Neural crest cell (in vitro differentiated cells): ENCODE measurements at places on chromosomes 12 and 14. TPM values are rescaled to one million over a fixed set of nuclear protein-coding genes. Genes with fewer than 3 reads are reported as not detected.

The KIF26A gene
- 15.0 and 15.2 TPM in 2 replicates for total RNA-seq

DNA sequence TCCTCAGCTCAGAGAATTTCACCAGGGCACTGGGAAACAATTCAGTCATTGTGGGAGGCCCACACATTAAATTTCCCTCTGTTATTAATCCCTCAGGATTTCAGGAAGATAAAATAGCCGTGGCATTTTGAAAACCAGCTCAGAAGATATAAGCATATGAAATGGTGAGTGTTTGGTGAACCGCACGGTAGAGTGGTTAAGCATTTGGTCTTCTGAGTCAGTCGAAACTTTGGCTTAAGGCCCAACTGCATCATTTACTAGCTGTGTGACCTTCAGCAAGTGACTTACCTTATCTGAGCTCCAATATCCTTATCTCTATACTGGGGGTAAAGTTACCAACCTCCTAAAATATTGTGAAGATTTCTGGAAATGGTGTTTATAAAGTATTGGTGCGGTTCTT, 5.2 kb upstream of the VRK1 start:
- no peak for DNase-seq

DNA sequence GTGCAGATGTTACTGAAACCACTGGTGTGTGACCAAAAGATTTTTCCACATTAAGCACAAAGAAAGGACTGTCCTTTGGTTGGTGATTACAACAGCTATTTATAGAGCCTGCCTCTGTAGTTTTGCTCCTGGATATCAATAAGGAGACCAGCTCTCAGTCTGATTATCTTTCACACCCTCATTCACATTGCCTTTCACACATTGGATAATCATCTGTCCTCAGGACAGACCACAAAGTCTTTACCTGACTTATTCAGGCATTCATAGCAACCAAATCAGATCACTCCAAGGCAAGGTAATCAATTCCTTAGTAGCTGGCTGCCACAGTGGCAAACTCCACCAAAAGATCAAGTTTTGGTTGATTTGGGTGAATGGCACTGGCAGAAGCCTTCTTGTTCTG, 59.6 kb upstream of the CPSF6 start:
- no peak for DNase-seq

The RNF212B gene
- not detected in 2 replicates for total RNA-seq

The ZDHHC22 gene
- total RNA-seq: 5.6 and 5.9 TPM in 2 replicates

- no peak for DNase-seq
These were observed 40.0 kb downstream of the PEBP1 start for GRCh38 chr12:118175823-118176447.

The TMX1 gene
- 58.6 and 61.9 TPM in 2 replicates for total RNA-seq

- no peak for DNase-seq
These were observed 26.3 kb upstream of the KCNH3 start for GRCh38 chr12:49512546-49512945.

The CMTM5 gene
- total RNA-seq: 2.0 and 3.1 TPM in 2 replicates

DNA sequence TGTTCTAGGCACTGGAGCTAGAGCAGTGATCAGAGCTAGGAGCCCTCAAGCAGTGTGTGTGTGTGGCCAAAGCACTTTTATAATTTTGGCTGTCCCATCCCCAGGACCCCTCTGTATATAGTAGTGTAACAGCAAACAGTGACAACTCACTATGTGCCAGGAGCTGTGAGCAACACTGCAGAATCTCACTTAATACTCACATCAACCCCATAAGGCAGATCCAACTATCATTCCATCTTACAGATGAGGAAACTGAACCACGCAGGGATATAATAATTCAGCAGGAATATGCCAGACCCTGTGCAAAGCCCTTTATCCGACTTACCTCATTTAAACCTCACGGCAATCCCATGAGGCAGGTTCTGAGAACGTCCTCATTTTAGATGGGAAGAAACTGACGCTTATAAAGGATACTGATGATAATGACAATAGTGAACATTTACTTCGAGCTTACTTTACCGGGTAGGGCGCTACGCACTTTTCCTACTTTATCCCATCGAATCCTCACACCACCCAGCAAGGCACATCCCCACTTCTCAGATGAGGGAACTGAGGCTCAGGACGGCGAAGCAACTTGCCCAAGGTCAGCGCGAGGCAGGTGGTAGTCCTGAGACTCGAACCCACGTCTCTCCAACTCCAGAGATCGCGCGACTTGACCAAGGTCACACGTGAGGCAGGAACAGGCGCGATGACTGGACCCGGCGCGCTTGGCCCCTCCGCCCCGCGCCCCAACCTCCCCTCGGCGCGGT, 687 bp downstream of the RAB35 start:
- DNase-seq: peak; percentile 10

DNA sequence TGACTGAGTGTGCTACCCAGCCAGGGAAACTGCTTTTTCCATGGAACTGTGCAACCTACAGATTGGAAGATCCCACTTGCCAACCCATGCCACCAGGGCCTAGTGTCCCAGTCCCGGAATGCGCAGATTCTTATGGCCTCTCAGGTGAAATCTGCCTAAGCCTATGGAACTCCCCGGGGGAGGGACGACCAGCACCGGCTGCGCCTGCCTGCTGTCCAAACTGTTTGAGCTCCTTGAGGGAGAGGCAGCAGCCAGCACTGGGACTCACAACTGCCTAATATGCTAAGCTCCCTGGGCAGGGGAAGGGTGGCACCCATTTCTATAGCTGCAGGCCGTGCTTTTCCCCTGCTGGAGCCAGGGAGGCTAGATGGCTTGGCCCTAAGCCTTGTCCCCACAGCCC, 92.5 kb upstream of the GZMB start:
- DNase-seq: no peak

The PLCZ1 gene
- not detected in 2 replicates for total RNA-seq

The KLRK1 gene
- total RNA-seq: not detected in 2 replicates

The KRT71 gene
- not detected in 2 replicates for total RNA-seq

DNA sequence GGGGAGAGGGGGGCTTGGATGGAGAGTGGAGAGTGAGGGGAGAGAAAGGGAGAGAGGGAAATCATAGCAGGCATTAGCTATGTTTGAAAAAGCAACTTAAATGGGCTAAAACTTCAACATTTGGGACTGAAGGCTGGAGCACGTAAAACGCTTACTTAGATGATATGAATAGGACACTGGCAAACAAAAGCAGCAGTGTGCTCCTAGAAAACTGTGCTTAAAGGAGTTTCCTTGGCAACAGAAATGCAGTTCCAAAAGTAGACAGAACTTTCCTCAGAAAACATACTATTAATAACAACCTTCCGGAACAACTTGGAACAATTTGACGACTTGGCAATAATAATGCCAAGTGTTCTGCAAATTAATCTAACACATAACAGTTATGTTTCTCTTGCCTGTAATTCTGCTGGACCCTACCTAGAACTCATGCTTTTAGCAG, 235.5 kb upstream of the NPAS3 start:
- no peak for DNase-seq

The IL22 gene
- total RNA-seq: not detected in 2 replicates

- no peak for DNase-seq
These were observed 18.3 kb downstream of the TTC7B start for GRCh38 chr14:90797919-90798318.

DNA sequence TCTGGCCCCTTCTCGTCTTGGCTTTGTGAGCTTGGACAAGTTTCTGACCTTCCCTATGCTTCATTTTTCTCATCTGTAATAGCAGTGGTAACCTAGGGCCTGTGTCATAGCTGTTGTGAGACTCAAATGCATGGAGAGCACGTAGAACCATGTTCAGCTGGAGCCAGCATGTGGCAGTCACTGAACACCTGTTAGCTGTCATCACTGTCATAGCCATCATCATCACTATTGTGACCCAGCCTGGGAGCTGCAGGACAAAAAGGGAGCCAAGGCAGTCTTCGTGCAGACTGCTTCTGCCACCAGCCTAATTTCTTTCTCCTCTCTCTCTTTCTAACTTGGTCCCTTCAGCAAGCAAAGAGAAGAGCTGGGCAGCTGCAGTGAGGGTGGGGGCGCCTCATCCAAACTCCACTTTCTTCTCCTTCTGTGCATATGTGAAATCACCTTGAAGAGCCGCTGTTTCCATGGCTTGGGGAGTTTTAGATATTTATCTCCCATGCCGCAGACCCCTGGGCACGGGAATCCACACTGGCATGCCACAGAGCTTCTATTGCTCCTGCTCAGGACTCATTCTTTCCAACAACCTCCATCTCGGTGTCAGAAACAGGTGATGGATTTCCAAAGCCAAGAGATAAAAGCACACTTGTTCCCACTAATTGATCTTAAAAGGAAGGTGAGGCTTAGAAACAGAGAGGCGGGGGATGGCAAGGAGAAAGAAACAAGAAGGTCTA, 87.0 kb downstream of the SRRM4 start:
- DNase-seq: no peak

DNA sequence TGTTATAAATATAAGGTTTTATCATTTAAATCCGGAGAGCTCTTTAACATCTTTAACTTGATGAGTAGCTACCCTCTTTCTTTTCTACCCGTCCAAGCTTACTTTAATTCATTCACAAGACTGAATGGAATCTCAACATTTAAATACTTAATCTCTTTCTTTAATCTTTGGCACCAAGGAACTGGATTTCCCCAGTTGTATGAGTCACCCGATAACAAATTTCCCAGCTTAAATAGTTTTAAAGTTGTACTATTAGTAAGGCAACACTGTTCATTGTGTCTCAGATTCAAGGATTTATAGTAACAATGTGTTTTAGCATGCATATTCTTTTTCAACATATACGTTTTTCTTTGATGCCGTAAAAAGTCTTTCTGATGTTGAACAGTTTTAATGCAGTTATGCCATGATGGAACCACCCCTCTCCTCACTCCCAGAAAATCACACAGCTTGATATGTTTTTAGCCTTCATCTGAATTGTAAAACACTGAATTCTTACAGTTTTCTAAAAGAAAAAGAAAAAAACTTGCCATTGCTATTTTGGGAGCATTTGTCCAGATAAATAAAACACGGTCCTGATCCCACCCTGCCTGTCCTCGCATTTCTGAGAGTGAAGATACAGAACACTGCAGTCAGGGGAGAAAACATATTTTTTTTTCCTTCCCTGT, 16.0 kb upstream of the LRP6 start:
- no peak for DNase-seq

The KRT2 gene
- not detected in 2 replicates for total RNA-seq

The LRTM2 gene
- 0.19 TPM in 1 of 2 replicates, not detected in the other for total RNA-seq

GRCh38 chr12:105764216-105764835, 374.4 kb downstream of the NUAK1 start:
- no peak for DNase-seq

DNA sequence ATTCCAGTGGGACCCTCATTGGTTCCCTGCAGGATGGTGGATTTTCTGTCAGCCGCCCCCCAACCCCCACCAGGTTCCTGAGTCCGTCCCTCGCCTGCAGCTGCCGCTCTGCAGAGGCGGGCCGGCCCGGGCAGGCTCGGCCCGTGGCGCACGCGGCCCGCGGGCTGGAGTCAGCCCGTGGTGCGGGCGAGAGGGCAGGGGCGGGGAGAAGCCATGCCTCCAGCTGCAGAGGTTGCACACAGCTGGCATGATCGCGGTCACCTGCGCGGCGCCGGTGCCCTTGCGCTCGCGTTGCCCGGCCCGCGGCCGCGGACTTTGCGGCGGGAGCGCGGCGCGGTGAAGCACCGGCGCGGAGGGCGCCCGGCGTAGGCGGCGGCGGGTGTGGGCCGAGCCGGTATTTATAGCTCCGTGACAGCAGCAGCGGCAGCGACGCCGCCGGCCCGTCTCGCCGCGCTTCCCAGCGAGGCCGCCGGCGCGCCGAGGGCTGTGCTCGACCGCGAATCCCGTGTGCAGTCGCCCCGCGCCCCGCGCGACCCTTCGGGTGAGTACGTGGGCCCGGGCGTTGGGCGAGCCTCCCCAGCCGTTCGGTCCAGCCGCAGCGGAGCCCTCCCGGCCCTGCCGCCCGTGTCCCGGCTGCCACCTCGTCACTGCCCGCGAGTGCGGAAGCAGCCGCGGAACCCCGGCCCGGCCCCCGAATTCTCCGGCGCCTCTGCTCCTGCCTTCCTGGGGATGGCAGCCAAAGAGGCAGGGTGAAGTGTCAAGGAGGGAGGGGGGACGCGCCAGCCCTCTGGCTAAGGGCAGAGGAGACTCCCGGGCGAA, at the start of gene TMEM117:
TSS of gene TMEM117 (plus strand) at position 426 of the 819 bp plus-strand sequence.
- DNase-seq: peak; percentile 43

- DNase-seq: no peak
These were observed 1.1 kb downstream of the DCTN2 start for GRCh38 chr12:57545809-57546437.

DNA sequence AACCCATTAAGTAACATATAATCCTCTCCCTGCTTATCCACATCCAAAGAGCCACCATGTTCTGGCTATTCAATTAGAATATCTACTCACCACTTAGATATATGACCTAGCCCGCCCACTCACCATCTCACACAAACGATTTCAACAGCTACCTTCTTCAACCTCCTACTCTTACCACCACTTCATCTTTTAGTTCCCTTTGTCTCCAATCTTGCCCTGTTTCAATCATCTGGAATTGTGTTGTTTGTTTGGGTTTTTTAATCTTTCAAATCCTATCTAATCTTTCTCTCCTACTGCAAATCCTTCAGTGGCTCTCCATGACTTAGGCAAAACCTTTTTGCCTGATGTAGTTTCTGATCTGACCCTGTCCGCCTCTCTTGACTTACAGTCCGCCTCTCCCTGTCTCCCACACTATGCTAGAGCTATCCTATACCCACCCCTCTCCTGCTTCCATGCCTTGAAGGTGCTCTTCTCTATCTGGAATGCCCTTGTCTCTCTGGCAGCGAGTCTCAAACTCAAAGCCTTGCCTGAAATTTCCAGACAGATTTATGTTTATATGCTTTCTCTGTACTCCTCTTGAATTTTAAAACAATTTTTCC, 161.0 kb upstream of the CRY1 start:
- no peak for DNase-seq

DNA sequence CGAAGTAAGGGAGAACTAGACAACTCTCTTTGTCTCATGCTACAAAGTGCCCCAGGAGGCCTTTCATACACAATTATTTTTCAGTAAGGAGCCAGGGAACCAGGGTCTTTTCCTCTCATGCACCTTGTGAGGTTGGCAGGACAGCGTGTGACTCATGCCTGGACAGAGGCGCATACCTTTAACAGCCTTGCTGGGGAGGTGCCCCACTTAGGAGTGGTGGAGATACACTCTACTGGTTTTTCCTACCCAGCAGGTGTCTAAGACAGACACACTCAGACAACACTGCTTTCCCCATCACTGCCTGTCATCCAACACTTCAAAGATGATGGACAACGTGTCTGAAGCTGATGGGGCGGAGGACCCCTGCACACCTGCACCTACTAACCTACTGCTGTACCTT, 49.1 kb downstream of the B4GALNT3 start:
- no peak for DNase-seq

- no peak for DNase-seq
These were observed 294.1 kb downstream of the DPF3 start for GRCh38 chr14:72599579-72600470.

The TROAP gene
- total RNA-seq: 88.0 and 91.2 TPM in 2 replicates

The PCED1B gene
- total RNA-seq: 0.47 and 0.75 TPM in 2 replicates

DNA sequence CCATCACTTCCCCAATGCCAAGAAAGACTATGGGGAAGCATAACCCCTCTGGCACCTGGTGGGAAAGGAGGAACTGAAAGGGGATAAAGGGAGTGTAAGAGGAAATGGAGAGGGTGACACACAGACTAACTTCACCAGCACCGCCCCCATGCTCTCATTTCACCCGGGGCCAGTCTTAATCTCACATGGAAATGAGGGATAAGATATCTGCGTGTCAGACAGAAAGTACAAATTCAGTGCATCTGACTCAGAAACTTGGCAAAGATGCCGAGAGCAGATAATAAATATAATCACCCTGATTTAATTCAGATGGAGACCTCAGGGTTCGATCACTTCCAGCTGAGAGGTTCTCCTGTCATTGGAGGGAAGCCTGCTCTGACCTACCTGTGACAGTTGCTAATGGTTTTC, 191.6 kb downstream of the DUSP6 start:
- no peak for DNase-seq
